ENCODE measurements at places on chromosomes 16 and 17.

- no peak for DNase-seq
Measured at GRCh38 chr16:53892155-53892554, 188.2 kb downstream of the FTO start.

GRCh38 chr16:57618296-57619132, 9.9 kb upstream of the ADGRG1 start:
- peak; percentile 13 for DNase-seq

DNA sequence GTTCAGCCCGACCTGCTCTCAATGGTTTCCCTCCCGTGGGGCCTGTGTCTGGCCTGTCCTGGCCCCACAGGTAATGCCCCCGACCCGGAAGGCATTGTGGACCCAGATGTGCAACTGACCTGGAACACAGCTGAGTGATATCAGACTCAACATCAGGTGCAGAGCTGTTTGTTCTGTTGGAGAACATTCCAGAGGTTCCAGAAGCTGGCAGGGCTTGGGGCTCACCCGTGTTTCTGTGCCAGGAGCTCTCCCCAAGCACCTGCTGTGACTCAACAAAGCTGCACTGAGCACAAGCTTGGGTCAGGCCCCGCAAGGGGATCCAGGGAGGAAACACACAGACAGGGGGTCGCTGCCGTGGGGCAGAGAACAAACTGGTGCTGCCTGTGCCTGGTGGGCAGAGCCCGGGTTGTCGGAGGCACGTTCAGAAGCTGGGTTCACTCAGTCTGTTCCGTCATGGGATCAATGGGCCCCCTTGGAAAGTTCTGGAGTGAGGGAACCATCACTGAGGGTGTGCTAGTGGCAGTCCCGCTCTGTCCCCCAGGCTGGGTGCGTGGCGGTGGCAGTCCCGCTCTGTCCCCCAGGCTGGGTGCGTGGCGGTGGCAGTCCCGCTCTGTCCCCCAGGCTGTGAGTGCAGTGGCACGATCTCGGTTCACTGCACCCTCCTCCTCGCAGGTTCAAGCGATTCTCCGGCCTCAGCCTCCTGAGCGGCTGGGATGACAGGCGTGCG, 22.1 kb downstream of the HS3ST6 start:
- no peak for DNase-seq

DNA sequence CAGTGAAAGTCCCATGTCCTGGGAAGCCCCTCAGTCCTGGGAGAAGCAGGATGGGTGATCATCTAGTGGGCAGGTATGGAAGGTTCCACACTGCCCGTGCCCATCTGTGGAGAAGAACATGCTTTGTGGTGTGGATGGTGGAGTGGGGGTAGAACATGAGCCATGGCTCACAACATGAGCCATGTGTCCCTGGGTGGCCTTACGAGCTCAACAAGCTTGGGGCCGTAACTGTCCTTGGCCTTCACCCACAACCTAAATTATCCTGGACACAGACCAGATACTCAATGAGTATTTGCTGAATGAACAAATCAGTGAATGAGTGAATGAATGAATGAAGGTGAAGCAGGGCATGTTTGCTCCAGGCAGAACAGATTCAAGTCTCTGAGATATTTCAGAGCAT, 13.5 kb downstream of the SOX8 start:
- no peak for DNase-seq

GRCh38 chr16:5738586-5738985, 641.0 kb upstream of the EEF2KMT start:
- no peak for DNase-seq

DNA sequence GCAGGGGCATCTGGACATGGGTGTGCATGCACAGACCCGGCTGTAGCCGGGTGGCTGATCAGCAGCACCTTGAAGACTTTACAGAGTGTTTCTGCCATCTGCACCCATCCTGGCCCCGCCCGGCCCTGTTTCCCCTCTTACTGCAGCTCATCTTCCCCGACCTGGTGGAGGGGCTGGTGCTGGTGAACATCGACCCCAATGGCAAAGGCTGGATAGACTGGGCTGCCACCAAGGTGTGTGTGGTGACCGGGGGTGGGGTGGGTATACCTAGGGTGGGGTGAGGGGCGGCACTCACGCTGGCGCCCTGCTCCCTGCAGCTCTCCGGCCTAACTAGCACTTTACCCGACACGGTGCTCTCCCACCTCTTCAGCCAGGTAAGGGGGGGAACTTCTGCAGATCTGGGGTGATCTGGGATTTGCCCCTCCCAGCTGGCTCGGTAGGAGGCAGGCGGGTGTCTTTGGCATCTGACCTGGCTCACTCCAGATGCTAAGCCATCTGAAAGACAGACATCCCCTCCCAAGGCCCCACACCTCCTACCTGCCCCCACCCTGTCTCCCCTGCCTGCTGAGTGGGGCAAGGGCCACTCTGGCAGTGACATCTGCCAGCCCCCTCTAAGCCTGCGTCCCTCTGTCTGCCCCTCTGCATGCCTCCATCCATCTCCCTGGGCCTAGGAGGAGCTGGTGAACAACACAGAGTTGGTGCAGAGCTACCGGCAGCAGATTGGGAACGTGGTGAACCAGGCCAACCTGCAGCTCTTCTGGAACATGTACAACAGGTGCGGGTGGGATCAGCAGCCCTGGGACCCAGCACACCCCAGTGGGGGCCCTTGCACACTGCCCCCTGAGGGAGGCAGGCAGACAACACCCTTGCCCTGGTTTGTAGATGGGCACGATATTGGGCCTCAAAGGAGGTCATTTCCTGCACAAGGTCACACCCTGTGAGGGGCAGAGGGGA, 6.6 kb downstream of the NDRG4 start:
- no peak for DNase-seq

DNA sequence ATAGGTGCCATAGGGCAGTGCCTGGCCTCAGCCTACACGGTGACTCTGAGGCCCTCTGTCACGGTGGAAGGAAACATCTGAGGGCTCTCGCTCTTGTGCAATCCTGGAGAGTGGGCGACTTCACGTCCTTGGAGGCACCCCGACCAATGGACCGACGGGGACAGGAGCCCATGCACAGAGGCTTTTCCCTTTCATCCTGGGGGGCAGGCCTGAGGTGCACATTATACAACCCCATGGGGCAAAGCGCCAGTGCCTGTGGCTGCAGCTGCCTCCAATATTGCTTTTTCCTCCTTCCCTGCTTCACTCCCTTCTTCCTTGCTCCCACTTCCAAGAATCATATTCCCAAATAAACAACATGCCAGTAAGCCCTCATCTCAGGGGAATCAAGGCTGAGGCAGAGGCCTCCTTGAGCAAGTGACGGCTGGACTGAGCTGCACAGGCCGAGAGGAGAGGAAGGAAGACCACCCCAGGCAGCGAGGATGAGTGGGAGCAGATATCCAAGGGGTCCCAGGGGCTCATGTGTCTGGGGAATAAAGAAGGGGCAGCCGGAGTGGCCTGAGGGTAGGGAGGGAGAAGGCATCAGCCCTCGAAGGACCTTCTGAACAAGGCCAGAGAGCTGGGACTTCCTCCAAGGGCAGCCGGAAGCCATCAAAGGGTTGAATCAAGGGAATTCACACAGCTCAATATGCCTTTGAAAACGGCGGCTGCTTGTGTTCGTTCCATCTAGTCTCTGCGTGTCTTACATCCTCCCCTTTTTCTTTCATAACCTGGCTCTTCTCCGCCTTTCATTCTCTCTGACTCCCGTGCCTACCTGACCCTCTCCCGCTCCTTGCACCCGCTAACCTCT, 42.6 kb upstream of the RPL38 start:
- no peak for DNase-seq

DNA sequence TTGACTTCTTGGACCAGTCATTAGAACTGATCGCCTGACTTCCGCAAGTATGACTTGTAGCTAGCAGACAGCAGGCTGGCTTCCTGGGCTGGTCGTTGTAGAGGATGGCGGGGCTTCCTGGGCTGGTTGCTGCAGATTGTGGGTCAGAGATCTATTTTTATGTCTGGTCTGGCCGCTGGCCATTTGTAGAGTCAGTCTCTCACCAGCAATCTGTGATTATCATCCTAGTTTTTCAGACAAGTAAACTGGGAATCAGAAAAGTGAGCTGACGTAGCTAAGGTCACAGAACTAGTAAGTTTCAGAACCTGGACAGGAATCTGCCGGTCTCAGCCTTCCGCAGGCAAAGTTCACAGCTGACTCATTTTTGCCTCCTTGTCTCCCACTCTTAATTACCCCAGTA, 19.1 kb downstream of the GPR142 start:
- DNase-seq, result no peak

GRCh38 chr16:48271728-48272127, 24.4 kb upstream of the ABCC11 start:
- DNase-seq, result no peak

GRCh38 chr17:73191443-73192205, 1.2 kb upstream of the COG1 start:
- peak; percentile 67 for DNase-seq

- DNase-seq, result peak; percentile 49
Measured at GRCh38 chr17:28528327-28529012, 22.3 kb downstream of the FOXN1 start.

GRCh38 chr16:86051368-86052114, 152.6 kb downstream of the IRF8 start:
- no peak for DNase-seq

GRCh38 chr17:73203788-73204479, 11.1 kb downstream of the COG1 start:
- no peak for DNase-seq

DNA sequence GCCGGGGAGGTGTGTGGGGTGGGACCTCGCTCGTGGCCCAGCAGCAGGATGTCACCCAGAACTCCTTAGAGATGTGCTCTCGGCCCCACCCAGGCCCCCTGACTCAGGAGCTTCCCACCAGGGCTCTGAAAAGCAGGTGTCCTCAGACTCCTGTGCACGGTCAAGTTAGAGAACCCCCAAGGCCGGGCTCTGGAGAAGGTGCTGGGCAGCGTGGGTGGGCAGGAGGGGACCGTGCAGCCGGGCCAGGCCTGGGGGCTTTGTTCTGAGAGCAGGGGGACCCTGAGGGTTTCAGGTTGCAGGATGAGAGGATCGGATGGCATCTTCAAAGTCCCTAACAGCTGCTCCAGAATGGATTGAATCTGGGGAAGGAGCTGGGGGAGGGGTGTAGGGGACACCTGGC, 164.4 kb upstream of the CIBAR2 start:
- DNase-seq, result no peak

GRCh38 chr16:7088711-7089110, 243.9 kb upstream of the RBFOX1 start:
- DNase-seq, result no peak

DNA sequence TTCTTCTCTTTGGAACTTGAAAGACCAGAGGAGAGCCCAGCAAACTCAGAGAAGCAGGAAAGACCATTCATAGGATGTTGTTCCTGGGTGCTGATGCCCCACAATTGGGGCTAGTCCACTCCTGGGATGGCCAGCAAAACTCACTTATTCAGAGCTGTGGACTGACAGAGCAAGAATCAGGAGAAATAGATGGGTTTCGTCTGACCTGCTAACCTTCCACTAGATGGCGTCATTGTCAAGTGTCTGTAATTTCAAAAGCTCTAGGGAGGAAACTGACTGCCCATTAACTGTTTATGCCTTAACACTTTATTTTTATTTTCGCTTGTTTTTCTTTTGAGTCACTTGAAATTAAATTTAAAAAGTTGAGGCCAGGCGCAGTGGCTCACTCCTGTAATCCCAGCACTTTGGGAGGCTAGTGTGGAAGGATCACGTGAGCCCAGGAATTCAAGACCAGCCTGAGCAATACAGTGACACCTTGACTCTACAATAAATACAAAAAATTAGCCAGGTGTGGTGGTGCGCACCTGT, 28.7 kb upstream of the MILR1 start:
- no peak for DNase-seq

DNA sequence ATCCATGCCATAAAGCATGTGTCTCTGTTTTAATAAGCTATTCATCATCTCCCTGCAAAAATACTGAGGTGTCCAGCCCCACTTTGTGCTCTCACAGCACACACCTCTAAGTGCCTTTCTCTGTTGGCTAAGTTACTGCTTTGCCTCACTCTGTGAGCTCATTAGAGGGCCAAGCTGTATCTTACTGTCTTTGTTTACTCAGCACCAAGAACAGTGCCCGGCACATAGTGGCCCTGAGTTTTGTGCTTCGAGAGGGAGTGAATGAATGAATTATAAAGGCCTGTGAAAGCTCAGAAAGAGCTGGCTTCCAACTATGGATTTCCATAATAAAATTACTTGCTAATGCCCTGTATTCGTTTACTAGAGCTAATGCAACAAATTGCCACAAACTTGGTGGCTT, 50.2 kb upstream of the NOG start:
- DNase-seq, result no peak

GRCh38 chr17:55121268-55121667, 143.5 kb upstream of the HLF start:
- no peak for DNase-seq

- peak; percentile 36 for DNase-seq
Measured at GRCh38 chr16:495127-495748, 32.3 kb upstream of the CAPN15 start.

GRCh38 chr16:55991843-55992242, 116.7 kb upstream of the CES5A start:
- DNase-seq, result no peak

GRCh38 chr17:61209525-61209924, 190.1 kb upstream of the TBX2 start:
- peak; percentile 34 for DNase-seq

GRCh38 chr17:73247726-73248125, 14.0 kb downstream of the CPSF4L start:
- DNase-seq, result no peak

- DNase-seq, result no peak
Measured at GRCh38 chr17:13776027-13776551, 174.4 kb upstream of the HS3ST3A1 start.

DNA sequence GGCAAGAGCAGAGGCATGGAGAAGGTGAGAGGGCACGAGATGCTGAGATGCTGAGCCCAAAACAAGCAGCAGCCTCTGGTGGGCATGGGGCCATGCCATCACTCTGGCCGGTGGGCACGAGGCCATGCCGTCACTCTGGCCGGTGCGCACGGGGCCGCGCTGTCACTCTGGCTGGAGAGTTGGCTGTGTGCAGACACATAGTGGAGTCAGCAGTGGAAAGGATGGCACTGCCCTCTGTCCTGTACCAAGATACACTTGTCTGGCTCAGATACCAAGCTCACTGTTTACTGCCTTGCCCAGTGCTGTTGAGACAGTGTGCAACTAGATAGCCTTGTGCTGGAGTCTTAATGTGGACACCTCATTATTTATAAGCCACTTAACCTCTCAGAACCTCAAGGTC, 45.1 kb downstream of the CYB5D2 start:
- no peak for DNase-seq
